Naive thymus-derived CD4-positive, alpha-beta T cell (primary cell): ENCODE measurements at places on chromosomes 7 and 10.

- H3K27ac ChIP-seq, result no peak overlapping the region
- no peaks in the 10 kb centered on the region for H3K27me3 ChIP-seq
- no peak for DNase-seq
- H3K4me3 ChIP-seq, result no peak overlapping the region
Measured at GRCh38 chr7:109579901-109580300, 1010.2 kb downstream of the DNAJB9 start.

DNA sequence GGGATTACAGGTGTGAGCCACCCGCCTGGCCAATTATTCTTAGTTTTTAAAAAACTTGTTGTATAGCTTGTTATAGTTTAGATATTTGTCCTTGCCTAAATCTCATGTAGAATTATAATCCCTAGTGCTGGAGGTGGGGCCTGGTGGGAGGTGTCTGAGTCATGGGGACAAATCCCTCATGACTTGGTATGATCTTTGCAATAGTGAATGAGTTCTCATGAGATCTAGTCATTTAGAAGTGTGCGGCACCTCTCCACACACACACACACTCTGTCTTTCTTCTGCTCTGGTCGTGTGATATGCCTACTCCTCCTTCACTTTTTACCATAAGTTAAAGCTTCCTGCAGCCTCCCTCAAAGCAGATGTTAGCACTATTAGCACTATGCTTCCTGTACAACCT, 37.2 kb downstream of the FAM149B1 start:
- DNase-seq, result no peak
- H3K4me3 ChIP-seq, result no peak overlapping the region
- H3K27ac ChIP-seq, result no peak overlapping the region
- no peaks in the 10 kb centered on the region for H3K27me3 ChIP-seq

GRCh38 chr10:7102557-7103349, 308.1 kb downstream of the SFMBT2 start:
- no peak overlapping the region for H3K4me3 ChIP-seq

GRCh38 chr10:96468845-96469244, 44.9 kb downstream of the TLL2 start:
- no peak overlapping the region for H3K27ac ChIP-seq
- H3K27me3 ChIP-seq, result no peaks in the 10 kb centered on the region
- no peak overlapping the region for H3K4me3 ChIP-seq
- no peak for DNase-seq

- H3K27me3 ChIP-seq, result no peaks in the 10 kb centered on the region
- H3K4me1 ChIP-seq, result no peaks in the 10 kb centered on the region
- no peak for DNase-seq
- H3K27ac ChIP-seq, result no peak overlapping the region
Measured at GRCh38 chr7:114531326-114531725, 116.7 kb downstream of the FOXP2 start.

DNA sequence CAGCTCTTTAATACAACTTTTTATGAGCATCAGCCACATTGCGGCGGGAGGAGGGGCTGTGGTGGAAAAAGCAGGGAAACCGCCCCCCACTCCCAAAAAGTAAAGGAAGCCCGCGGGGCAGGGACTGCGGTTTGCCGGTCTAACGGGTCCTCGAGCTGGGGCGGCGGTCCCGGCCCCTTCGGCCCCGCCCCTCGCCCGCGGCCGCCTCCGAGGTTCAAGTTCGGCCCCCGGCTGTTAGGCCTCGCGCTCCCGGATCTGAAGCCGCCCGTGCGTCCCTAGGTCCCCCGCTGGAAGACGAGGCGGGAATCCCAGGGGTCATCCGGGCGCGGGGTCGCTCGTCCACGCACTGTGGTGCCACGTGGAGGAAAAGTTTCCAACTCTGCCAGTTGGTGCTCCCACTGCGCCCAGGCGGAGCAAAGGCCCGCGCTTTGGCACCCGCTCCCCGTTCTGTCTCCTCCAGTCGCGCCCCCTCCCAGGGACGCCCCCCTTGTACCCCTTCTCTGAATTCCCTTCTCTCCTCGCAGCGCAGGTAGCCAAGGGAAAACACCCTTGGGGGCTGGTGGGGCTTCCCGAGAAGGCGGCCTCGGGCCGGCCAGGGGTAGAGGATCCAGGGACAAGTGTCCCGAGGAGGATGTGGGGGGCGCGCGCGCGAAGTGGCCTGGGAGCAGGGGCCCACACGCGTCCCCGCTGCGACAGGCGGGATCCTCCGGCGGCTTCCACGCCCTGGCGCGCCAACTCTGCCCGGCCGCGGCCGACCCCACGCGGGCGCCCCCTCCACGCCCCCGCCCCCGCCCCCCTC, 798 bp upstream of the AUTS2 start:
- peaks cover 9% of the 10 kb centered on the region for H3K27me3 ChIP-seq
- no peak overlapping the region for H3K27ac ChIP-seq
- H3K4me3 ChIP-seq, result peak overlapping the region; percentile 27

- H3K4me1 ChIP-seq, result no peaks in the 10 kb centered on the region
- H3K36me3 ChIP-seq, result no peaks in the 10 kb centered on the region
- H3K27ac ChIP-seq, result no peak overlapping the region
- H3K4me3 ChIP-seq, result no peak overlapping the region
- DNase-seq, result no peak
Measured at GRCh38 chr7:134787720-134788119, 8.3 kb downstream of the CALD1 start.

- H3K36me3 ChIP-seq, result no peaks in the 10 kb centered on the region
- H3K27me3 ChIP-seq, result no peaks in the 10 kb centered on the region
- DNase-seq, result no peak
- no peak overlapping the region for H3K4me3 ChIP-seq
- no peaks in the 10 kb centered on the region for H3K4me1 ChIP-seq
Measured at GRCh38 chr10:79477456-79477855, 32.0 kb upstream of the ZCCHC24 start.

- no peak for DNase-seq
- no peaks in the 10 kb centered on the region for H3K4me1 ChIP-seq
- H3K4me3 ChIP-seq, result no peak overlapping the region
- no peaks in the 10 kb centered on the region for H3K36me3 ChIP-seq
Measured at GRCh38 chr10:49174261-49174925, 13.8 kb downstream of the TMEM273 start.

GRCh38 chr10:98382691-98383101, 32.3 kb downstream of the PYROXD2 start:
- H3K4me3 ChIP-seq, result no peak overlapping the region
- H3K4me1 ChIP-seq, result no peaks in the 10 kb centered on the region
- no peak for DNase-seq
- no peaks in the 10 kb centered on the region for H3K36me3 ChIP-seq

DNA sequence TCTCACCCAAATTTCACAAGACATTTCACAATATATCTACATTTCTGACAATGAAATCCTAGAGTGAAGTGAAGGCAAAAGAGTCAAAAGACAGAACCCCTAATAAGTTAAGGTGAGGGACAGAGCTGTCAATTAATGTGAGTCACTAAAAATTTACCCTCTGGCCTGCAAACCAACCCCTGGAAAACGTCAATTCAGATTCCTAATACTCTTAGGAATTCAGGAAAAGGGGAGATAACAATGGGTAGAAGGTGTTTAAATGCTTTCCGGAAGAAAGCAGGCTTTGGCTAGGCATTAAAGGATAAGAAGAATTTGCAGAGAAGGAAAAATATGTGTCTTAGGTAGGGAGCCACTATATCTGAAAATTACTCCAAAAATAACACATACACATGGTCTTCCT, 299.6 kb downstream of the INHBA start:
- no peak overlapping the region for H3K27ac ChIP-seq
- H3K27me3 ChIP-seq, result no peaks in the 10 kb centered on the region
- H3K4me1 ChIP-seq, result no peaks in the 10 kb centered on the region
- DNase-seq, result no peak

DNA sequence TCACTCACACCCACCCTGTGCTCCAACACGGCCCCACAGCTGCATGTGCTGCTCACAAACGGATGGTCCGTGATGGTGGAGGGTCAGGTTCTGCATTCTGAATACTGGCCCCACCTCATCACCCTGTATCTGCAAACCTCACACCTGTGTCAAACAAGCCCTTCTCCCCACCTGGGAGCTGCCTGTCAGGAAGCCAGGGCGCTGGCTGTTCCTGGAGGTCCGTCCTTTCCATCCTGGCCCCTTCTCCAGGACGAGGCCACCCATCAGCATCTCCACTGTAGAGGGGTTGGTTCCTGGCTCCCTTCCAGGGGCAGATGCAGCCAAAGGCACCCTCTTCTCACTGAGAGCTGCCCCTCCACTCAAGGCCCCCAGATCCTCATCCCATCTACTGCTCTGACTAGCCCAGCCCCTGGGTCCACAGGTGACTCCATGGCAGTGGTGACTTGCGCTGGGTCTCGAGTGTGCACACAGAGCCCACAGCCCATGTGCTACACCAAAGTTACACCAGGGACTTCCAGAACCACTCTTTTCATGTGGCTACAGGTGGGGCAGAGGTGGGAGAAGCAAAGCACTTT, 229.4 kb downstream of the TNS3 start:
- DNase-seq, result no peak
- no peaks in the 10 kb centered on the region for H3K27me3 ChIP-seq
- H3K36me3 ChIP-seq, result no peaks in the 10 kb centered on the region
- no peaks in the 10 kb centered on the region for H3K4me1 ChIP-seq
- no peak overlapping the region for H3K4me3 ChIP-seq
- no peak overlapping the region for H3K27ac ChIP-seq

DNA sequence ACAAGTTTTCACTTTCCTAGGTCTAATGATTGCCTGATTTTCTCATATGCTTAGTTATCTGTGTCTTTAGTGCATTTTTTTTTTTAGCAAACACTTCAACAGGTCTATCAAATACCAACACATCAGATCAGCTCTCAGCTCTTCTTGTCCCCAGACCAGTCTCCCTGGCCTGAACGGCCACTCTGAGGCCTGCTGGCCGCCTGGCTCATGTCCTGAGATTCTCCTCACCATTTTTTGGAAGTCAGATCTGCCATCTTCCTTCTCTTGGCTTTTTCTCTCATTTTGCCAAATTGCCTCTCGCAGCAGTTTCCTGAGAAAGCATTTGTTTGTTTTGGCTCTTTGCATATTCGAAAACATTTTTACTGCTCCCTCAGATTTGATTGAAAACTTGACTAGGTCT, 29.3 kb downstream of the PPP2R2D start:
- no peak overlapping the region for H3K4me3 ChIP-seq
- H3K27me3 ChIP-seq, result no peaks in the 10 kb centered on the region
- no peak for DNase-seq
- H3K27ac ChIP-seq, result no peak overlapping the region
- H3K36me3 ChIP-seq, result peaks cover 10% of the 10 kb centered on the region

DNA sequence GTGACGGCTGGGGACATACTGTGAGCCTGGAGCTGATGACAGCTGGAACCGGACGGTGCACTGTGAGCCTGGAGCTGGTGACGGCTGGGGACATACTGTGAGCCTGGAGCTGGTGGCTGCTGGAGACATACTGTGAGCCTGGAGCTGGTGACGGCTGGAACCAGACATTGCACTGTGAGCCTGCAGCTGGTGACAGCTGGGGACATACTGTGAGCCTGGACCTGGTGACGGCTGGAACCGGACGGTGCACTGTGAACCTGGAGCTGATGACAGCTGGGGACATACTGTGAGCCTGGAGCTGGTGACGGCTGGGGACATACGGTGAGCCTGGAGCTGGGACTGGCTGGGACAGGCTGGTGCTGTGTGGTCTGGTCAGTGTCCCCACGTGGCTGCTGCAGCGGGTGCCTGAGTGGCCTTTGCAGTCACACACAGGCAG, 47.9 kb downstream of the PTPRN2 start:
- H3K4me1 ChIP-seq, result no peaks in the 10 kb centered on the region
- H3K4me3 ChIP-seq, result no peak overlapping the region
- H3K27me3 ChIP-seq, result no peaks in the 10 kb centered on the region
- DNase-seq, result no peak
- H3K27ac ChIP-seq, result no peak overlapping the region

GRCh38 chr7:69858471-69858870, 260.2 kb downstream of the AUTS2 start:
- H3K4me3 ChIP-seq, result no peak overlapping the region
- H3K27ac ChIP-seq, result no peak overlapping the region
- no peaks in the 10 kb centered on the region for H3K27me3 ChIP-seq
- no peak for DNase-seq

DNA sequence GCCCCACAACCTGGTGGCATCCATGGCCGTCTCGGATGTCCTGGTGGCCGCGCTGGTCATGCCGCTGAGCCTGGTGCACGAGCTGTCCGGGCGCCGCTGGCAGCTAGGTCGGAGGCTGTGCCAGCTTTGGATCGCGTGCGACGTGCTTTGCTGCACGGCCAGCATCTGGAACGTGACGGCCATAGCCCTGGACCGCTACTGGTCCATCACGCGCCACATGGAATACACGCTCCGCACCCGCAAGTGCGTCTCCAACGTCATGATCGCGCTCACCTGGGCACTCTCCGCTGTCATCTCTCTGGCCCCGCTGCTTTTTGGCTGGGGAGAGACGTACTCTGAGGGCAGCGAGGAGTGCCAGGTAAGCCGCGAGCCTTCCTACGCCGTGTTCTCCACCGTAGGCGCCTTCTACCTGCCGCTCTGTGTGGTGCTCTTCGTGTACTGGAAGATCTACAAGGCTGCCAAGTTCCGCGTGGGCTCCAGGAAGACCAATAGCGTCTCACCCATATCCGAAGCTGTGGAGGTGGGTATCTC, 1.1 kb downstream of the HTR5A start:
- no peak overlapping the region for H3K4me3 ChIP-seq
- H3K27ac ChIP-seq, result no peak overlapping the region
- H3K27me3 ChIP-seq, result no peaks in the 10 kb centered on the region
- no peaks in the 10 kb centered on the region for H3K4me1 ChIP-seq
- DNase-seq, result no peak
- H3K36me3 ChIP-seq, result no peaks in the 10 kb centered on the region

GRCh38 chr7:9889554-9889953, 1084.1 kb upstream of the PHF14 start:
- no peak overlapping the region for H3K4me3 ChIP-seq
- H3K36me3 ChIP-seq, result no peaks in the 10 kb centered on the region
- no peak overlapping the region for H3K27ac ChIP-seq
- H3K27me3 ChIP-seq, result no peaks in the 10 kb centered on the region
- DNase-seq, result no peak

GRCh38 chr7:116776610-116777289, 85.6 kb upstream of the CAPZA2 start:
- H3K4me3 ChIP-seq, result no peak overlapping the region
- no peaks in the 10 kb centered on the region for H3K27me3 ChIP-seq
- no peaks in the 10 kb centered on the region for H3K4me1 ChIP-seq

DNA sequence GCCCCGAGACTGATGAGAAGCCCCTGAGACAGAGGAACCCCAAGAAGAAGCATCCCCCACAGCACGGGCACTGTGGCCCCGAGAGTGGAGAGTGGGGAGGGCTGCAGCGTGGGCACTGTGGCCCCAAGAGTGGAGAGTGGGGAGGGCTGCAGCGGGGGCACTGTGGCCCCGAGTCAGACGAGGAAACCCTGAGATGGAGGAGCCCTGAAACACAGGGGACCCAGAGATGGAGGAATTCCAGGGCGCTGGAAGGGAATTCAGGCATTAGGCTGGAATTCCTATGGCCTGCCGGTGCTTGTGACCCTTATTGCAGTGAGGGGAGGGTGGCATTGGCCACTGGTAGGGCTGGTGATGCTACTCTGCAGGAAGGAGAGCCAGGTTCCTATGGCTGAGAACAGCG, 168.6 kb upstream of the SHH start:
- DNase-seq, result no peak
- H3K27ac ChIP-seq, result no peak overlapping the region
- no peaks in the 10 kb centered on the region for H3K36me3 ChIP-seq
- no peaks in the 10 kb centered on the region for H3K4me1 ChIP-seq
- H3K4me3 ChIP-seq, result no peak overlapping the region

GRCh38 chr10:133043541-133044225, 44.0 kb upstream of the ADGRA1 start:
- H3K27me3 ChIP-seq, result no peaks in the 10 kb centered on the region
- H3K4me3 ChIP-seq, result no peak overlapping the region
- no peak overlapping the region for H3K27ac ChIP-seq
- no peak for DNase-seq
- no peaks in the 10 kb centered on the region for H3K4me1 ChIP-seq

GRCh38 chr10:86172301-86172700, 194.3 kb downstream of the GRID1 start:
- H3K4me3 ChIP-seq, result no peak overlapping the region
- no peaks in the 10 kb centered on the region for H3K4me1 ChIP-seq
- H3K27me3 ChIP-seq, result no peaks in the 10 kb centered on the region
- no peak overlapping the region for H3K27ac ChIP-seq
- no peaks in the 10 kb centered on the region for H3K36me3 ChIP-seq
